Progenitor cell of endocrine pancreas (in vitro differentiated cells): ENCODE measurements at places on chromosomes 3 and 15.

GRCh38 chr3:188947401-188948280 lies 224.1 kb upstream of the TPRG1 start:
- peak; percentile 67 for DNase-seq

GRCh38 chr3:28239108-28239507 lies 2.3 kb upstream of the CMC1 start:
- DNase-seq = no peak

- no peak for DNase-seq
Measured at GRCh38 chr3:125240496-125240895, 27.9 kb upstream of the SLC12A8 start.

GRCh38 chr3:63644212-63644797 lies 8.2 kb upstream of the SNTN start:
- DNase-seq = no peak
